Ascending aorta (tissue), 2 donors: ENCODE measurements at places on chromosomes 3 and 15.

DNA sequence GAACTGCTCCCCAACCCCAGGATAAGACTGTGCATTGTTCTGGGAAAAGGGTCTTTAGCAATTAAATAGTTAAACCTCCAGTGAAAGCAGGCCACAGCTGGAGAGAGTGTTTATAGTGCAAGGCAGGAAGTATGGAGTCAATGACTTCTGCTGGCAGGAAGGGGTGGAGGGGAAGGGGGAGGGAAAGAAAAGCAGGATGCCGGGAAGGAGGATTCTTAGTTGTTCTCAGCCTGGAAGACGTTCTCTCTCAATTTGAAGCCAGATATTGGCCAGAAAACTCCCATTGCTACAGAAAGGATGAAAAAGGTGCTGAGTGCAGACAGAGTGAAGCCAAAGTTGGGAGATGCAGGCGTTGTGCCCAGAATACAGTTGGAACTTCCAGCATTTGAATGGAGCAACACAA, 35.7 kb upstream of the ACTL6A start:
- DNase-seq, result no peak

DNA sequence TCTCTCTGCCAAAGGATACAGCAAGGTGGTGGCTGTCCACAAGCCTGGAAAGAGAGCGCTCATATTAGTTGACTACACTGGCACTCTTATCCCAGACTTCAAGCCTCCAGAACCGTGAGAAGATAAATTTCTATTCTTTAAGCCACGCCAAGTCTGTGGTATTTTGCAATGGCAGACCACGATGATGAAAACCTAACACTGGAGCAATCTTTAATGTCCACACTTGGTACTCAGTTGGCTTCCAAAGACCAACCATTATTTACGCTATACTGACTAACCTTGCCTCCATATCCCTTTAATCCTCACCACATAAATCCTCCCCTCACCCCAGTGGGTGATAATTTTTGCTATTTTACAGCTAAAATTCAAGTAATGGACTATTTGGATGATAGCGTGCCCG, 16.9 kb upstream of the LACTB start:
- DNase-seq, result no peak

DNA sequence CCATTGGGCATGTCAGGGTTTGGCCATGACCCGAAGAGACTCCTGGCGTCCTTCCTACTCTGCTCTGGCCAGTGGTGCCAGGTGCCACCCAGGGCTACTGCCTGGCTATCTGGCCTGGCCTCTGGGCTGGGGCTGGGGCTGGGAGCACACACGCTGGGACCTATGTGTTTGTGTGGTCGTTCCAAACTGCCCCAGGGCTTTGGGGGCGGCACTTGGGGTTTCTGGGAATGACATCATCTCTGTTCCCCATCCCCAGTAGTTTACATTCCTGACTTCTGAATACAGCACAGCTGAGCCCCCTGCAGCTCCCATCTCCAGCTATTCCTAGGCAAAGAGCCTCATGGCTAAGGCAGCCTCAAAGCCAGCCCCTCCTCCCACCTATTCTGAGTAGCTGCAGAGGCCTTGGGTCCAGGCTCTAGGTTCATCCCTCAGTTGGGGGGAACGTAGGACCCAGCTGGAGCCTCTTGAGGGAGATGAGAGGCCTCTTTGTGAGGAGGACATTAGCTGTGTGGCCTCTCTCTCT, 24.3 kb downstream of the PLEKHO2 start:
- no peak for DNase-seq

GRCh38 chr3:6260551-6261191, 600.2 kb upstream of the GRM7 start:
- DNase-seq, result no peak

GRCh38 chr3:64410226-64410625, 185.0 kb upstream of the PRICKLE2 start:
- no peak for DNase-seq

- no peak for DNase-seq
These were observed 161.2 kb downstream of the MINAR1 start for GRCh38 chr15:79593119-79593869.

DNA sequence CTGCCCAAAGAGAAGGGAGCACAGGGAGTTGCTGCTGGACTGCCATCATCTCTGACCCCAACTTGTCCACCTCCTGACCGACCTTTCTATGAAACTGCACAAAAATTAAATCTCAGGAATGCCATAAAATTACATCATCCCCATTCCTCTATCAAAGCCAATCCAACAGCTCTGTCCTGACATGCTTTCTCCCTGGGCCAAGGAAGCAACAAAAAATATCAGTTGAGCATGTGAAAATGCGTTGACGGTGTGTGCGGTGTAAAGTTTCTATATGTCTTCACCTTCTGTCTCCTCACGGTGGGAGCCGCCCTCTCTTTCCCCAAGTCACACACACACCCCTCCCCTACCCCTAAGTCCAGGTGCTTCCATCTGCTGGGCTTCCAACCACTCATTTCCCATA, 3.6 kb upstream of the ZNF774 start:
- no peak for DNase-seq

DNA sequence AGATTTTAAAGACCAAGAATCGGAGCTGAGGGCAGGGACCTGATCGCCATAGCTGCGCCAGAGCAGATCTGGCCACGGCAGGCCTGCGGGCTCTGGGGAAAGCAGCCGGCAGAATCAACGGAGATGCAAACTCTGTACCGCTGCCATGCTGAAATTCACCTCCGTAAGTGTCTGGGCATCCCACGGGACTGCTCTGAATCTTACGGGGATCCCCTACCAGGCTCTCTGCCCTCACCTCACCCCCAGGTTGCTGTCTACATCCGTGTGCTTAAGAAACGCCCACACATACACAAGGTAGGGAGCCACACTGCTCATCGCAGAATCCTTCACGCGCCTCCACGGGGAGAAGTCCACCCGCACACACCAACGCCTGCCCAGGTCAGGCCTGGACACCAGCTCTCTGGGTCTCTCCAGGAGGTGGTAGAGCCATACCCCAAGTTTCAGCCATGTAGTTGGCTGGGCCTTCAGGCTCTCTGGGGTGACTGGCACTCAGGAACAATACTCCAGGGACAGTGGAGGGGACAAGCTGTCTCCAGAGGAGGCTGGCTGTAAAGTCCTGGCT, 33.5 kb downstream of the FAM174B start:
- no peak for DNase-seq

DNA sequence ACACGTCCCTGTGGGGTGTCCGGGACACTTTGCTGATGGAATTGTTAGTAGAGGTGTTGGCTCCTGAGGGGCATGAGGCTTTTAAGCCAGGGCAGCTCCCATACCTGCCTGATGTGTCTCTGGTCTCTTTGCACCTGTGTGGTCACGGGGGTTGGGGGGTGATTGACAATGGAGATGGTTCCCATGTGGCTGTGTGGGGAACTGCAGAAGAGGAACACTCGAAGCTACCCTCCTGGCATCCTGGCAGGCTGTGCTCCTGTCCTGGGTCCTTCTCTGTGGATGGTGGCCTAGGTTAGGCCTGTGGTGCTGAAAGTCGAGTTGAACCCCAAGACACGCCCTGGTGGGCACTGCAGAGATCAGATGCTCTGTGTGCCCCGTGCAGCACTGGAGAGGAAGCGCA, 73.4 kb downstream of the HMCES start:
- DNase-seq, result no peak

DNA sequence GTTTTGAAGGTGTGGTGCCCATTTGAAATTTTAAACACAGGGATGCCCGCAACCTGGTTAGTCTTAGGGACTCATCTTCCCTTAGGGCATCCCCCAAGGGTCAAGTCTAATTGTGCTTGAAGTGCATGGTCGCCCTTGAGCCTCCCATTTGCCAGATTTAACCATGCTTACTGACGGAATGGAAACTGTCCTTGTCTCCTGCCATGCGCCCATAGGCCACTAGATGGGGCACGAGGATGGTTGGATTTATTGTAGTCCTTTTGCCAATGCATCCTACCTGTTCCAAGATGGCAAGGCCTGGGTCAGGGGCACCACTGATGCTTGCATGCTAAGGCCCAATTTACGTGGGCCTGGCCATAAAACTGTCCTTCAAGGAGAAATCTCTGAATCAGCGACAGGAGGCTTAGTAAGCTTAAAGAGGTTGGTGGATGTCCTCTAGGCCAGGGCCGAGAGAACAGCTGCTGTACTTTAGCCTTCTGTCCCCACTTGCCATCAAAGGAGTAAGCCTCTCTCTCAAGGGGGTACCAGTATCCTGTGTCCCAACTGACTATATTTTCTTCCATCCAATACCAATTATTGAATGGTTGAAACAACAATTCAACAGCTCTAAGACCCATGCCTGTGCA, 355.4 kb downstream of the OTOL1 start:
- no peak for DNase-seq

GRCh38 chr3:30553641-30554316, 52.6 kb upstream of the TGFBR2 start:
- DNase-seq, result no peak

DNA sequence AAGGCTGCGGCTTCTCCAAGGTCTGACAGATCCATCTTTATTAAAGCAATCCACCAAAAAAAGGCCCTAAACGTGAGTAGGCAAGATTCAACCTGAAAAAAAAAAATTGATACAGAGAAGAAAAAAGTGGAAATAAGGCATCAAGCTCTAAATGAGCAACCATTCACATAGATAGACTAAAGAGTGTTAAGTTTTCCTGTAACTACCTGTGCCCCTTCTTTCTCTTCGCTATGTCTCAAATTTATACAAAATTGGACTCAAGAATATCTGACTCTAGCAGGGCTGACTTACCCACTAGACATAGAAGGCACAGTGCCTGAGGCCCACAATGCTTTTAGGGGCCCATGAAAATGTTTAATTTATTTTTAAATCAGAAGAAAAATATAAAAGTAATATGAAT, at the start of gene MYH15:
Gene MYH15 (minus strand): TSS at position 101 of the 400 bp plus-strand sequence. CDS start 66 bp downstream, at position 35.
- DNase-seq, result no peak

GRCh38 chr3:56467801-56468183, 475 bp downstream of the ERC2 start:
- DNase-seq, result no peak

- no peak for DNase-seq
These were observed 8.5 kb downstream of the TRAT1 start for GRCh38 chr3:108830991-108831614.

GRCh38 chr15:45091161-45091560, 22.8 kb downstream of the DUOX2 start:
- DNase-seq, result no peak

GRCh38 chr15:90638963-90639362, 78.2 kb upstream of the BLM start:
- DNase-seq, result no peak

DNA sequence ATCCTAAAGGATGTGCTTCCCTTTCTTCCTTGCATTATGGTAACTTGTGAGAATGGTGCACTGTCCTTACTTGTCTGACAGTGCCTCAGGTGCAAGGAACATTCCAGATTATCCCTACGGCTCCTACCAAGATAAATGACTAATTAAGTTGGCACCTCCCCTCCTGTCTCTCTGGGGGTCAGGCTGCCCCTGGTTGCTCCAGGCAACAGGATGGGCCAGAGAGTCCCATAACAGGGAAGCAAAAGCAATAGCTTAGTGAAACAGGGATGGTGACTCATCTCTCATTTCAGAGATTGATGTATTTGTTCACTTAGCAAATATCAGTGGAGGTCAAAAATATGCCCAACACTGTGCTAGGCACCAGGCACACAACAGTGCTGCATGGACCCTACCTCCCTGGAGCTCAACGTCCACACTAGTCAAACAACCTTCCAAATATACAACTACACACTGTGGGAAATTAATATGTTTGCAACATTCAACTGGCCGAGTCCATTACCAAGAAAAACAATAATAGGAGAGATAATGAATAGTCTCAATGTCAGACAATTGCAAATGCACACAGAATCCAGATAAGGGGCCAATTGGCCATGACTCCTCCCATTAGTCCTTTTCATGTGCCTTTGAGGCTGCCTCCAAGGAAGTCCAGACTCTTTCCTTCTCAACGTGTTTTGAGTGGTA, 249.0 kb downstream of the TLE3 start:
- no peak for DNase-seq

DNA sequence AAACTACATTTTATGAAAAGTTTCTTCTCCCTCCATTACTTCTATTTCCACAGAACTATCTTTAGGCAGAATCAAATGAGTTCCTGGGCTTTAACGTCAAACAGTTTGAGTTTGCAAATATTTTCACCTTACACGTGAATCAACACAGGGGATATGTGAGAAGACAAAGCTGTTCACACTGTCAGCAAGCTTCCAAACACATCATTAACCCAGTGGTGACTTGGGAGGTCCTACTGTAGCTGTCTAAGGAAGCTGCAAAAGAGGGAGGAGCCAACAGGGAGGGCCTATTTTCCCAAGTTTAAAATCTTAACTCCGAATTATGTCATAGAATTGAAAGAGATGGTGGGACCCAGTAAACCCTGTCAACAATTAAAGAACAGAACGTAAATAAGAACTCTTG, 337.8 kb upstream of the DNAJC19 start:
- no peak for DNase-seq

DNA sequence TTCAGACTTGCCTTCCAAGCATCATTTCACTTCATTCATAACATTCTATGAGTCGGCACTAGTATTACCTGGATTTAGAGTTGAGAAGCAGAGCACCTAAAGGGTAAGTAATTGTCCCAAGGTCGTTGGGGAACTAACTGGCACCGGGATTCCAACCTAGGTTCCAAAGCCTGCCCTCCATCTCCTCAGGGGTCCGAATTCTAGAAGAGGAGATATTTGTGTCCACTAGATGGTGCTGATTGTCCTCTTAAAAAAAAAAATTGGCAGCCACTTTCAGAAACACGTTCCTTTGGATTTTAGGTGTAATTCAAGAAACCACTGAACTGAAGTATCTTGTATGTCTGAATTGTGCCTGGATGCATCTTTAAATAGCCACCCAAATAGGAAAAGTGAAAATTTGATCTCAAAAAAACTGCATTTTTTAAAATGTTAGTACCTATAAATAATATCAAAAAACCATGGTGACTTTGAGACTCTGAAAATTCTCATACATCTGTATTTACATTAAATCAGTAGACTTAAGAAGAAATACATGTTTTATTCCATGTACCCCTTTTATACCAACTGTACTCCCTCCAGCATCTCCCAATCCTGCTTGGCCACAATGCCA, 3.9 kb upstream of the FSIP1 start:
- DNase-seq, result no peak

DNA sequence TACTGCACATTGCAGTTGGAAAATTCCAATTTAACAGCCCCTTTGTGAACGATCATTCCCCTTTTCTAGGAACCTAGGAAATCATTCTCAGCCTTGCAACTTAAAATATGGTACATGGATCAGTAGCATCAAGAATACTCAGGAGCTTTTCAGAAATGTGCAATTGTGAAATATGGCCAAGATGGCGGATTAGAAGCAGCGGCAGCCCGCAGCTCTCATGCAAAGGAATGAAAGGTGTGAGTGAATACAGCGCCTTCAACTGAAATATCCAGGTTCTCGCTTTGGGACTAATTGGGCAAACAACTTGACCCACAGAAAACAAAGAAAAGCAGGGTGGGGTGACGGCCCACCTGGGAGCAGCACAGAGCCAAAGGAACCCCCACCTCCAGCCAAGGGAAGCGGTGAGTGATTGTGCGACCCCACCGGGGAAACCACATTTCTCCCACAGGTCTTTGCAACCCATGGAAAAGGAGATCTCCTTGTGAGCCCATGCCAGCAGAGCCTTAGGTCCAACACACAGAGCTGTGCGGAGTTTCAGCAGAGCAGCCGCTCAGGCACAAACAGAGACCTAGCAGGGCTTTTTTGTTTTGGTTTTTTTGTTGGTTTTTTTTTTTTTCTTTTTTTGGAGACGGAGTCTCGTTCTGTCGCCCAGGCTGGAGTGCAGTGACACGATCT, 7.6 kb upstream of the AVEN start:
- no peak for DNase-seq
